ENCODE measurements at places on chromosomes 11 and 22.
A peak's percentile ranks its signal among the peaks of the same experiment; 100 is the strongest.

DNA sequence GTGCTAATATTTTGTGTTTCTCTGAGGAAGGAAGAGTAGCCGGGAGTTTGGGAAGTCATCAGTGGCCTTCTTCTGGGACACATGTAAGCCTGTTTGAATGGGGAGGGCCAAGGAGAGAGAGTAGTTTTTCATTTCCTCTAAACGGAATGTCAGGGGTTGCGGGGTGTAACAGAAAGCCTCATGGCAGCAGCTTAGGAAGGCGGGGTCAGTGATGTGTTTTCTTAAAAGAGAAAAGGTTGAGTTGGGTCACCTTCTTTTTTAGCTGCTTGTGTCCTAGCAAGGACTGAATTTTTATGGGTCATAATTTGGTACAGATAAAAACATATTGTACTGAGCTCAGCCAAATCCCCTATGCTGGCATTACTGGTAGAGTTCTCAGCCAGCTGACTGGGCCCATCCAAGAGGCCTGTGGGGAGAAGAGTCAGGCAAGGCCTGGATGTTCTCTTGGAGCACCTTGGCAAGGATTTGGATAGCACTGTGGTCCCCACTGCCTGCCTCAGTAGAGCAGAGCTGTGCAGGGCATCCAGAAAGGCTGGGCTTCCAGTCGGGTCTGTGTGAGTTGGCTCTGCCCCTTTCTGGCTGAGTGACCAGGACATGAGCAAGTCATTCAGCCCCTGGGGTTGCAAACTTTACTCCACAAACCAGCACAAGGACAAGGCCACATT is 29.4 kb upstream of the NAV2 start:
- no peak for DNase-seq

GRCh38 chr22:20606041-20606783 is 98.8 kb downstream of the MED15 start:
- peak; percentile 79 for DNase-seq

DNA sequence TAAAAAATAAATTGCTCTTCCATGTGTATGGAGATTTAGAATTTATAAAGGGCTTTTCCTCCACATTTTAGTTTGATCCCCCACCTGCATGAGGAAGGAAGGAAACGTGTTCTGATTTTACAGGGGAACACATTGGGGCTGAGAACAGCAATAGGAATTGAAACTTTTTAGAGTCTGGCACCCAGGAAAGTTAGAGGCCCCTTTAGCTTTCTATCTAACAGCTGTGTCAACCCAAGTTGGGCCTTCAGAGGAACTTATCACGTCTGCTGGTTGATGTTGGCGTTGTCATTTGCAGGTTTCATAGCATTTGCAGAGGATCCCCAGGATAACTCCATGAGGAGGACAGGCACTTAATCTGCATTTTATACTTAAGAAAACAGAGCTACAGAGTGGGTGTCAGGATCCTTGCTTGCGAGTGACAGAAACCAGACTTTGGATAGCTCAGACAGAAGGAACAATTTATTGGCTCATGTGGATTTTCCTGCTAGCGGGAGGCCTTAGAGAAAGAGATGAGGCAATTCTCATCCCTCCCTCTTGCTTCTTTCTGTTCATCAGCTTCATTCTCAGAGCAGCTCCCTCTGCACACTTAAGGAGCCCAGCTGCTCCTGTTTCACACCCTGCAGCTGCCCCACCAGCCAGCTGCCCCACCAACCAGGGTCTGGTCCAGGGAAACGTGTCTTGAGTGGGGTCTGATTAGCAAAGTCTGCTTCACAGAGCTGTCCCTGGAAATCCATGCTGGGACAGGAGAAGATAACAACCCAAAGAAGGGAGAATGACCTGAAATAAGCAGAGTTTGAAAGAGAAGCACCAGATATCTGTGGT is 92.5 kb upstream of the OR4B1 start:
- no peak for DNase-seq

- DNase-seq = peak; percentile 62
Observed at GRCh38 chr22:45413368-45414211, at the start of the genes RIBC2 and SMC1B. RIBC2 (plus strand) TSS chr22:45413693; CDS start chr22:45413887, 194 bp downstream. SMC1B (minus strand) TSS chr22:45413599; CDS start chr22:45413567, 32 bp downstream.

DNA sequence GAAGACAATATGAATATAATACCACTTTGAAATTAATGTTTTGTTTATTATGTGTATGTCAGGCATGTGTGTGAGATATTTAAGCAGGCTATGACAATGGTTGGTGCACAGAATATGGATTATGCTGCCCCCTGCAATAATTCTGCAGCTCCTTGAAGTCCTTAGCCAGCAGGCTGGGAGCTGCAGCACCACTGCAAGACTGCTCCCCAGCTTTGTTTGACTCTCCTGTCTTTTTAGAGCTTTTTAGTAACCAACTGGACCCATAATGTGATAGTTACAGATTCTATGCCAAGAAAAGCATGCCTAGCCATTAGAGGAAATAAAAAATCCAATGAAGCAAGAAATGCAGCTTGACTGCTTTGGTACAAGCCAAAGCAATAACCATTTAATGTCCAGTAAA is 535.1 kb downstream of the TMEM135 start:
- no peak for DNase-seq

DNA sequence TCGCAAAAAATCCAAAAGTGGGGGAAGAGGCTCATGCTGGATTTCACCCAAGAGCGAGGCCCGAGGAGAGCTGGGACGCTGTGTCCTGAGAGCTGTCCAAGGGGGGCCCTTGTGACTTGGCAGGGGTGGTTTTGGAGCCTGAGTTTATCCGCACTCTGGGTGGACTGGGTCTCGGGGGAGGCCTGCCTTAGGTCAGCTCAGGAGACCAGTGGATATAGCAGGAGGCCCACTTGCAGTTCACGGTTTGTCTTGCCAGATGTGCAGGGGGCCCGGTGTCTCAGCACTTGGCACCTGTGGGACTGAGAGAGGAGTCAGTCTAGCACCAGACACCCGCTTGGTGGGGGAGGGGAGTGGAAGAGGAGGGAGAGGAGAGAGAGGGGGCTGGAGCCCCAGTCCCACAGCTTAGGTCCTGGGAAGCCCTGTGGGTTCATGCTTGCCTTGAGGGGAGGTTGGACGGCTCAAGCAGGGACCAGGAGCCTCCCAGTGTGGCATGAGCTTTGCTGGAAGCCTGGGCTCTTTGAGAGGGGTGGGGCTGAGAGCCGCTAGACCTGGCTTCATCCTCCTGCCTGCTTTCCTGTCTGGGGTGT is 33.4 kb downstream of the PARVB start:
- no peak for DNase-seq

GRCh38 chr11:92473736-92474135 is 249.1 kb downstream of the FAT3 start:
- DNase-seq = no peak

DNA sequence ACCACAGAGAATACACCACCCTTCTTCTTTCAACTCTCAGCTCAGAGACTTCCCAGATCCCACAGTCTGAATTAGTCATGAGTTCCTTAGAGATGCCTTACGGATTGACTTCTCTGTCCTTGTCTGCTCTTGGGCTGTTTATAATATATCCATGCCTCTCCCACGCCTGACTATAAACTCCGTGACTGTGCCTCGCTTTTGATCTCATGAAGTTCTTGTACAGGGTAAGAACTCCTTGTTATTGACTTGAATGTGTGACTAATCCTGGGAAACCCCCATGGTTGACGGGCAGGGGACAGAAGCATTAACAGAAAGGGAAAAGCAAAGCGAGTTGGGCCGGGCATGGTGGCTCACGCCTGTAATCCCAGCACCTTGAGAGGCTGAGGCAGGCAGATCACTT is 62.4 kb upstream of the POU2AF1 start:
- no peak for DNase-seq

DNA sequence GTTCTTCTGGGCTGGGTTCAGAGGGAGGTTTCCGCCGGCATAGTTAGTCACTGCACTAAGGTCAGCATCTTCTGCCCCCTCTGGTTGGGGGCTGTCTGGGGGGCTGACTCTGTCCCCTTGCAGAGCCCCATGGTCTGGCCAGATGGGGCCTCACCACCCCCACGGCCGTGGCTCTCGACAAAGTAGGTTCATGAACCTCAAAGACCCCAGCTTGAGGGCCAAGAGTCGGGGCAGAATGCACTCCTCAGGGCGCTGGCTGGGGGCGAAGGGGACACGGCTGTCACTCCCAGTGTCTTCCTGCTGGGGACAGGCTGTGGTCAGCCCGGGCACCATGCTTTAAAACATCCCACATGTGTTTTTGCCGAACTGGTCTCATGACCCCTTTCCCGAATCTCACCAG is 20.8 kb downstream of the ANO1 start:
- DNase-seq = no peak

DNA sequence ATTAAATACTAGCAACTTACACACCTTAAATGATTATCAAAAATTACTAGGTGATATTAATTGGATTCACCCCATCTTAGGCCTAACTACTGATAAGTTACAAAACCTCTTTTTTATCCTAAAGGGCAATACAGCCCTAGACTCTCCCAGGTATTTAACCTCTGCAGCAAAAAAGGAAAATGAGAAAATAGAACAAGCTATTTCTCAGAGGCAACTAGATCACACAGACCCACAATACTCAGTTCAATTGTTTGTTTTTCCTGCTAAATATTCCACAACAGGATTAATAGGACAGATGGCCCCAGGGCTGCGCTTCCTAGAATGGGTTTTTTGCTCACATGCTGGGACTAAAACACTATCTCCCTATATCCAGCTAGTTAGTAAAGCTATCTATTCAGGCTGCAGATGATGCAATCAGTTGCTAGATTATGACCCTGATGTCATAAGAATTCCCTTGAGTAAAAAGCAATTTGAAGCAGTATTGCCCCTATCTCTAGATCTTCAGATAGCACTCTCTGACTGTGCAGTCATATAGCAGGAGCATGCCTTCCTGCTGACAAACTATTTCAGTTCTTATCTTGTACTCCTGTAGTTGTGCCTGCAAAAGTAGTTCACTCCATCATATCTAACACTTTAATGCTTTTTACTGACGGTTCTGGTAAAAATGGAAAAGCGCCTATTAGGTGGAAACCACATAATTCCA is 1595.5 kb upstream of the TENM4 start:
- DNase-seq = no peak

DNA sequence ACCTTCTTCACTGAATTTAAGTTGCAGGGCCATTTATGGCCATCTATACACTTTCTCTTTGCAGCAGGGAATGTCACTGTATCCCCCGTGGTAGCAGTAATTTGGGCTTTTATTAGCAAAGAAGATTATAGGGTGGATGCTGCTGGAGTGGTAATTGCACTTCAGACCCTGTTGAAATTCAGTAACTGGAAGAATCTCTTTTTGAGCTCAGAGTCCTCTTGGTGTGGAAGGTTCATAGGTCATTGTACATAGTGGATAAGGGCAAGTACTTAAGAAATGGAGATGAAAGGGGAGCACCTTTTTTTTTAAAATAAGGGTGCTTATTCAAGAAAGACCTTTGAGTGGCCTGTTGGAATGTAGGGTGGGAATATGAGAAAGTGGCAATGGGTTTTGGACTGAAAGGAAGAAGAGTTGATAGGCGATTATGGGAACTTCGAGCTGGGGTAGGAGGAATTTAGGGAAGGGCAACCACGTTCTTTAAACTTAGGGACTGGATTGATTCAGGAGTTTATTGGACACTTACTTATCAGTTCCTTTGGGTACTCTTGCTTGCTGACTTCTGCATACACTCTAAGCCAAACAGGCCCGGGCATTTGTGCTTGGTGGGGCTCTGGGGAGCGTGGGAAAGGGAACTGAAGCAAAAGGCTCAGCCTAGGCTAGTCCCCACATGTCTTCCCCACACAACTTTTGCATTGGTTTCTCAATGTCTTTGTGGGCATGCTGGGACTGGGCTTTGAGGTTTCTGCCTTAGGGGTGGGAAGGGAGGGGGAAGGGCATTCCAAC is 26.5 kb downstream of the CTNND1 start:
- no peak for DNase-seq

DNA sequence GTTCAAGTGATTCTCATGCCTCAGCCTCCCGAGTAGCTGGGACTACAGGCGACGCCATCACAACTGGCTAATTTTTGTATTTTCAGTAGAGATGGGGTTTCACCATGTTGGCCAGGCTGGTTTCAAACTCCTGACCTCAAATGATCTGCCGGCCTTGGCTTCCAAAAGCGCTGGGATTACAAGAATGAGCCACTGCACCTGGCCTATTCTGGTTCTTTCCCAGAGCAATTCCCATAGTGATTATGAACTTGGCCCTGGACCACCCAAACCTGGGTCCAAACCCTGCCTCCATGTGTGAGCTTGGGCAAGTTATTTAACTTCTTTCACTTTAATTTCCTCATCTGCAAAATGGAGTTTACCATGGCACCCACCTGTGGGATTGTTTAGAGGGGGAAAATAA is 61.5 kb upstream of the HEPHL1 start:
- DNase-seq = no peak

GRCh38 chr22:28488825-28489224 is 190.8 kb downstream of the TTC28 start:
- DNase-seq = no peak

DNA sequence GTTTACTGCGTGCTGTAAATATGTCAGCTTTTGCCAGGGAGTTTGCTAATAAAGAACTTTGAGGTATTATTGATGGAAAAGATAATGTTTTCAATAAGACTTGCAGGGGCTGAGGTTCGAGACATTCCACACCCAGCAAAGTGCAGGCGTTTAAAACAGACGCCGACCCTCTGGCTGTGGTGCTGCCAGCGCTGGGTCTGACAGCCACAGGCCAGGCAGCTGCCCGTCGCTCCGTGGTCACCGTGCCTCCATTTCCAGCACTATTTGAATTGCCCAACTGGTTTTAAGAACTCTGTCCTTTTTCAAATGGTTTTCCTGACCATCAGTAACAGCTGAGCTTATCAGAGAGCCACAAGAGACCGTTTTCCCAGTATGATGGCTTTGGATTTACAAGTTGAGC is 28.1 kb upstream of the ALX4 start:
- DNase-seq = no peak

DNA sequence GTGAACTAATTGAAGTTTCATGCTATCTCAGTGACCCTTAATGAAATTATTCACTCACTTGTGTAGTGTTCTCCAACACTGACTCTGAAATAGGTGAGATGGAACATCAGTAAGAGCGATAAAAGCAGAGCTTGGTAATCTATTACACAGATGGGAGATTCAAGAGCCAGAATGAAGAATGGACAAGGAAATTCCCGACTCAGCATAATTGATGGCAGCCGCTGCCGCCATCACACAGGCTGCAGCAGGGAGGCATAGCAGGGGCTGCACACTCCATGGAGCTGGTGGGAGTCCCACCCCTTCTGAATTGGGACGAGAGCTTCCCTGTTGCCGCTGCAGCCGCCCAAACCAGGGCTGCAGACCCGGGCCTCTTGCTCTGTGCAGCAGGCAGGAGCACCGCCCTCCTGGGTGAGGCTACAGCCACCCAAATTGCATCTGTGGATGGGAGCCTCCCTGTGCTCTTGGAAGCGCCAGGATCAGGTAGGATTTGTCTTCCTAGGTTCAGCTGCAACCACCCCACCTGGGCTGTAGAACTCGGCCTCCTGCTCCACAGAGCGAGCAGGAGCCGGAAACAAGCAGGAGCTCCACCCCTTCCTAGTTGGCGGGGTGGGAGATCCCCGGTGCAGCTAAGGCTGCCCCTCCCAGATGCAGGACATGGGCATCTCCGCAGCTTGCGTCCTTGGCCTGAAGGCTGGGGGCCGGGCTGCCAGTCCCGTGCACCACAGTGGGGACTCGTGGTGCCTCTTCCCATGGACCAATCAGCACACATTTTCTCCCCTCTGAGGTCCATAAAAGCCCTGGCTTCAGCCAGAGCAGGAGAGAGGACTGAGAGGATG is 535.1 kb upstream of the LUZP2 start:
- DNase-seq = no peak

GRCh38 chr11:114522818-114523217 is 36.9 kb downstream of the NXPE1 start:
- DNase-seq = no peak

GRCh38 chr11:63761188-63761587 is 7.4 kb downstream of the ZFTA start:
- no peak for DNase-seq

Data from stimulated activated effector memory CD8-positive, alpha-beta T cell treated with anti-CD3 and anti-CD28 coated beads, Interleukin-12 subunit alpha, Interleukin-12 subunit beta, amount 100 ng/mL, for 72 hours (primary cell).